Regular cardiac myocyte (primary cell): ENCODE measurements at places on chromosomes 4 and X. TPM values are rescaled to one million over a fixed set of nuclear protein-coding genes. Genes with fewer than 3 reads are reported as not detected.

The IL2 gene
- total RNA-seq = not detected in 2 replicates

The SPANXN3 gene
- not detected in 2 replicates for total RNA-seq

The SOD3 gene
- 9.4 and 156 TPM in 2 replicates for total RNA-seq

The HSFX3 gene
- total RNA-seq = not detected in 2 replicates

The F8A2 gene
- not detected in 2 replicates for total RNA-seq

The GCNA gene
- total RNA-seq = 1.5 and 3.4 TPM in 2 replicates

The RHOXF1 gene
- total RNA-seq = not detected in 2 replicates

The UGT2B11 gene
- total RNA-seq = not detected in 2 replicates

The TCEAL2 gene
- total RNA-seq = 0.19 TPM in 1 of 2 replicates, not detected in the other

The FHIP1A gene
- under 0.01 and 0.28 TPM in 2 replicates for total RNA-seq

The SRP72 gene
- 77.5 and 110 TPM in 2 replicates for total RNA-seq

The GC gene
- total RNA-seq = not detected in 2 replicates

The GPC4 gene
- 0.38 and 0.85 TPM in 2 replicates for total RNA-seq

The PDE5A gene
- total RNA-seq = 80.3 and 93.7 TPM in 2 replicates

The GAB1 gene
- total RNA-seq = 5.8 and 10.7 TPM in 2 replicates

The TBC1D14 gene
- total RNA-seq = 30.5 and 35.2 TPM in 2 replicates

The TTC29 gene
- not detected in 2 replicates for total RNA-seq

The FAT1 gene
- total RNA-seq = 185 and 230 TPM in 2 replicates

The MND1 gene
- total RNA-seq = 1.4 and 10.2 TPM in 2 replicates

The MAGEA8 gene
- total RNA-seq = not detected in 2 replicates

The KLKB1 gene
- total RNA-seq = under 0.01 and 0.28 TPM in 2 replicates

The SEC24D gene
- total RNA-seq = 85.1 and 97.2 TPM in 2 replicates

The EIF2S3 gene
- total RNA-seq = 333 and 373 TPM in 2 replicates

The XK gene
- under 0.01 and 0.19 TPM in 2 replicates for total RNA-seq
